ENCODE measurements at places on chromosomes 5 and 9.
A peak's percentile ranks its signal among the peaks of the same experiment; 100 is the strongest.

DNA sequence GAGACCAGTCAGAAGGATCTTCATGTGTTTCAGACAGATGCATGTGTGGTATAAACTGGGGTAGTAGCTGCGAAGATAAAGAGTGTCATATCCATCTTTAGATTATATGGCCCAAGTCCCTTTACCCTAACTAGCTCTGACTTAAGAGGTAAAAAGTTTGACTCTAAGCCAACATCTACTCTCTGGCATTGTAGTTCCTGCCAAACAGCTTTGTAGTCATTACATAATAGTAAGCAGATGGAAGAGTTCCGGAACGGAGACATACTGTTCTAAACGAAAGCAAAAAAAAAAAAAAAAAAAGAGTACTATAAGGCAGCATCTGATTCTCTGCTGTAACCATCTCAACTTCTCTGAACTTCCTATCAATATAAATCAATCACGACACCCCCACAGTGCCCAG is 48.8 kb downstream of the CEMIP2 start:
- no peak for DNase-seq

DNA sequence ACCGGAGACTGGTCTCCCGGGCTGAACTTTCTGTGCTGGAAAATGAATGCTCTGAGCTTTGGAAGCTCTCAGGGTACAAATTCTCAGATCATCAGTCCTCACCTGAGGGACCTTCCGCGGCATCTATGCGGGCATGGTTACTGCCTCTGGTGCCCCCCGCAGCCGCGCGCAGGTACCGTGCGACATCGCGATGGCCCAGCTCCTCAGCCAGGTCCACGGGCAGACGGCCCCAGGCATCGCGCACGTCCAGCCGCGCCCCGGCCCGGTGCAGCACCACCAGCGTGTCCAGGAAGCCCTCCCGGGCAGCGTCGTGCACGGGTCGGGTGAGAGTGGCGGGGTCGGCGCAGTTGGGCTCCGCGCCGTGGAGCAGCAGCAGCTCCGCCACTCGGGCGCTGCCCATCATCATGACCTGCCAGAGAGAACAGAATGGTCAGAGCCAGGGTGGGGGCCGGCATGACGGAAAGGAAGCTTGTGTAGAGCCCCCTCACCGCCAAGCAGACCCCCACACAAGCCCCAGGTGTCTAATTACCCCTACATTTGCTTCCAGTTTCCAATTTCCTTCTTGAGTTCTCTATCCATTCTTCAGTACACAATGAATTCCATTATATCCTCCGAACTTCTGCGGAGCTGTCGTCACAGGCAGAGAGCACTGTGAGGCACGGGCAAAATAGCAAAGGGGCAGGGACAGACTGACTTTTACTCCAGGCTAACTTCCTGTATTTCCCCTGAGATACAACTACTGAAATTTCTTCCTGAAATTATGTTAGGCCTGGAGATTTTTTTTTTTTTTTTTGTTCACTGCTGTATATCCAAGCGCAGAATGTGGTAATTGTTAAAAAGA is 23.2 kb downstream of the CDKN2A start:
- DNase-seq, result no peak

DNA sequence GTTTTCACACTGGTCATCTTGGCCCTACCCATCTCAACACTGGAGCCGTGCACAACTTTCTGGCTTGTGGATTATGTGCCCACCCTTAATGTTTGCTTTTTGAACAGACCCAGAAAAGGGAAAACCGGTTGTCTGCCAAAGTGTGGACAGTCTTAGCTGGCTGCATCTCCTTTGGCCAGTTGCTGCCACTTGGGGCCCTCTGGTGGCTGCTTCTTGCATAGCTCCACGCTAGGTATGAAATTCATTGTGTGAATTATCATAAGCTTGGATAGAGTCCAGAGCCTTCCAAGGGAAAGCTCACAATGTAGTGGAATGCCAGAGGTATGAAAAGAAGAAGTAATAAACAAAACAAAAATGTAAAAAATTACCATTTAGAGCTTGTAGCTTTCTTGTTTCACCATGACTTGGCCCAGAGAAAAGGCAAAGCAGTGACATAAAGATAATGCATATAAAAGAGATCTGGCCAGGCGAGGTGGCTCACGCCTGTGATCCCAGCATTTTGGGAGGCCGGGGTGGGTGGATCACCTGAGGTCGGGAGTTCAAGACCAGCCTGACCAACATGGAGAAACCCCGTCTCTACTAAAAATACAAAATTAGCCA is 12.5 kb upstream of the SLC36A3 start:
- peak; percentile 31 for DNase-seq

GRCh38 chr9:107504585-107505455 is 15.3 kb upstream of the KLF4 start:
- no peak for DNase-seq

- no peak for DNase-seq
These were observed 24.6 kb downstream of the TRAF2 start for GRCh38 chr9:136910901-136911245.

DNA sequence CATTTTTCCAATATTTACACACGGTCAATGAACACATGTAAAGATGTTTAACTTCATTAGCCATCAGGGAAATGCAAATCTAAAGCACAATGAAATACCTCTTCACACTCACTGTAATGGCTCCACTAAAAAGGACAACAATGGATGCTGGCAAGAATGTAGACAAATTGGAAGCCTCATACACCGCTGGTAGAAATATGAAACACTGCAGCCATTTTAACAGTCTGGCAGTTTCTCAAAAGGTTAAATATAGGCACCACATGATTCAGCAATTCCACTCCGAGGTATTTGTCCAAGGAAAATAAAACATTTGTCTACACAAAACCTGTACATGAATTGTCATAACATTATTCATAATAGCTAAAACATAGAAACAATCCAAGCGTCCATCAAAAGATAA is 20.0 kb downstream of the RNF145 start:
- DNase-seq, result no peak

DNA sequence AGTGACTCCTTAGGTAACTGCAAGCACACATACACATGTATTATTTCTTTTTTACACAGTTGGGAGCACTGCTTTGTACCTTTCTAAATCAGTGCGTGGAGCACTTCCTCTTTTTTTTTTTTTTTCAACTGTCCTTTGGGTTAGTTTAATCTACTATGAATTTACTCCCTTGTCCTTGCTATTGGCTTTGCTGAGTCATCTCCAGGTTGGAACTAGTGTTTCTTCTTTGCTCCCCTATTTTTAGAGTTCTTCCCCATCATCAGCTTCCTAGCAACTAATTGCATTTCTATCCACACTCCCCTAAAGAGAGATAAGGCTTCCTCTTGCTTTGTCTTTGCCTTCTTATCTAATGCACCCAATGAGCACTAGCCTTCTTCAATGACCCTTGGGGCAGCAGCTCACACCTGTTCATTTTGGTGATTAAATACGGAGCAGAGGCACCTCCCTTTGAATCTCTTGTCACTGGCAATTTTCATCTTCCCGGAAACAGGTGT is 24.3 kb downstream of the S100Z start:
- DNase-seq, result no peak

DNA sequence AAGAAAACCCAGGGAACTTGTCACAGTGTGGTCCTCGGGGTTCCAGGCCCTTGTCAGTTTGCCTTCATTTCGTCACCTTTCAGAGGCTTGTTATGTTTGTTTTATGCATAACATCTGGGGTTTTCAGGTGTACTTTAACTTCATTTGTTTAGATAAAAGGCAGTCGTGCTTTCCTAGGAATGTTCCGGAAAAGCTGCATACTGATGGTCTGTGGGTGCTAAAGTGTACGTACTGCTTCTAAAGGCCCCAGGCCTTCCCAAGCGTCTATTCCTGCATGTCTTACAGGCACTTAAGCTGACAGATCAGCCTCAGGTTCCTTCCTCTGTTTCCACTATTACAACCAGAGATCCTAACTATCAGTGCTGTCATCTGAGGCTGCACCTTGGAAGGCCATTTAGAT is 95.6 kb upstream of the ANKH start:
- DNase-seq, result no peak

- DNase-seq, result no peak
These were observed 52.3 kb downstream of the NLN start for GRCh38 chr5:65774346-65774745.

- peak; percentile 75 for DNase-seq
These were observed 59.5 kb downstream of the HSPA4 start for GRCh38 chr5:133111299-133111698.

DNA sequence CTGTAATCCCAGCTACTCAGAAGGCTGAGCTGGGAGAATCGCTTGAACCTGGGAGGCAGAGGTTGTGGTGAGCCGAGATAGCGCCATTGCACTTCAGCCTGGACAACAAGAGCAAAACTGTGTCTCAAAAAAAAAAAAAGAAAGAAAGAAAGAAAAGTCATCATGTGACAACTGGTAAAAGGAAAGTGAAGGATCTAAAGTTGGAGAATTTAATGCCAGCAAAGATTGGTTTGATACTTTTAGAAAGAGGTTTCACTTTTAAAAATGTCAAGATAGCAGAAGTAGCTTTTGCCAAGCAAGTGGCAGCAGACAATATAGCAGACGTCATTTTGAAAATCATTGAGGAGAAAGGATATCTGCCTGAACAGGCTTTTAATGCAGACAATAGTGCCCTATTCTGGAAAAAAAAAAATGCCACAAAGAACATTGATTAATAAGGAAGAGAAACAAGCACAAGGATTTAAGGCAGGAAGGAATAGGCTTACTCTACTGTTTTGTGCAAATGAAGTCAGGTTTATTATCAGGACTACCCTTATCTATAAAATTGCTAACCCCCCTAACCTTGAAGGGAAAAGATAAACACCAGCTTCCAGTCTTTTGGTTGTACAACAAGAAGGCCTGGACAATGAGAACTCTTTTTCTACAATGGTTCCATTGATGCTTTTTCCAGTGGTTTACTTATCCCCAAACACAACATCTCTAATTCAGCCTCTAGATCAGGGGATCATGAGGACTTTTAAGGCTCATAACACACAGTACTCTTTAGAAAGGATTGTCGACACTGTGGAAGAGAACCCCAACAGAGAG is 12.0 kb downstream of the PKD2L2 start:
- DNase-seq, result no peak

GRCh38 chr9:7405924-7406604 is 393.5 kb downstream of the DMAC1 start:
- DNase-seq, result no peak

DNA sequence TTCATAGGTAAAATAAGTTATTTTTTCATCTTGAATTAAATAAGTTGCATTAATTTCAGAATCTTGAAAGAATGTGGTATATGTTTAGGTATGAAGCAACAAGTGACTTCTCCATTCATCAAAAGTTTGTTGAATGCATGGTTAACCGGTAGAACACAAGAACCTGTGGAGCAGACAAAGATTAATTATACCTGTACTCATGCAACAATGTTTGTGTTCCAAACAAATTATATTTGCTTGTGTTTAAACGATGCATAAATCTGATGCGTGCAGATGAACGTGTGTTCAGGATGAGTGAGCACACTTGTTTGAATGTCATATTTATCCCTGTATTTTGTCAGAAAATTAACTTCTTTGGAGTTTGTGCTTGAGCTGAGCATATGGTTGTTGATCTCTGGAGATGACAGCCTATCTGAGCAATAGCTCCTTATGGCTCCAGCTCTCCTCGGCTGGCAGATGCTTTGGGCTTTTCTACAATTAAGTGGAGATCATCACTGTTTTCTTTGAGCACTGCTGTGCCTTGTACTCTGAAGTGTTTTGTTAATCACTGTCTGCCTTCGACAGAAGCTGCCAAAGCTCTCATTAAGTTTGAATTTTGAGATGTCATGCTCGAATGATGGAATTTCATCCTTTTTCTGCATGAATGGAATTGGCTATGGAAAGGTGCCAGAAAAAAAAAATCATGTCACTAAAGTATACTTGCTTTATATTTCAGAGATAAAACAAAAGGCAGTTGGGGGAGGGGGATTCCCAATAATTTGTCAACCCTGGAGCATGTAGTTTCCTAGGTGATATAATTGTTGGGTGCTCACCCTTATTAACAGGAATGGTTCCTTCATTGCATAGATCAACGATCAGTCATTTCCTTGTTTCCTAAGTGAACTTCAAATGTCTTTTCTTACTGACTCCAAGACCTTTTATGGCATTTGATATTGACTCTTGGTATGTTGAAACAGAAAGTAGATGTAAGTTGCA is 502.5 kb upstream of the ARRDC3 start:
- no peak for DNase-seq

GRCh38 chr5:87300744-87301143 is 33.1 kb downstream of the RASA1 start:
- no peak for DNase-seq

- DNase-seq, result no peak
These were observed 2.8 kb upstream of the NOL6 start for GRCh38 chr9:33476503-33476902.

- DNase-seq, result peak; percentile 25
These were observed 608 bp downstream of the ENTR1 start for GRCh38 chr9:136409557-136410455.

DNA sequence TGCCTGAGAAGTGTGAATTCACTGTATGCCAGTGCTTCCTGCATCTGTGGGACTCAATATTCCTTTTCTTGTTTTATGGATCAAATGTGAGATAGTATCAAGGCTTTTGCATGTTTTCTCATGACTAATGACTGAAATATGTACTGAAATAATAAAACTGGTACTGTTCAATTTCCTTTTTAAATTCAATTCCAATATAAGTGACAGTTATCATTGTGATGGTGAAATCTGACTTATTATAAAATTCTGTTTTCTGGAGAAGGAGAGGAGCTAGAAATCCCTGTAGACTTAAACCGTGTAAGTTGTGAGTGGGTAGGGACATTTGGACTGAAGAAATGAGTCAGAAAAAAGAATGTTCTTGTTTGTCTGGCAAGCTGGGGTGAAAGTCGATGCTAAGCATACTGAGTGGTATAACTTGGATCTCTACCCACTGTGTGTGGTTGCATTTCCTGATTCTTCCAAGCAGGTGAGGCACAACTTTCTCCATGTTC is 245.2 kb downstream of the EFNA5 start:
- no peak for DNase-seq

DNA sequence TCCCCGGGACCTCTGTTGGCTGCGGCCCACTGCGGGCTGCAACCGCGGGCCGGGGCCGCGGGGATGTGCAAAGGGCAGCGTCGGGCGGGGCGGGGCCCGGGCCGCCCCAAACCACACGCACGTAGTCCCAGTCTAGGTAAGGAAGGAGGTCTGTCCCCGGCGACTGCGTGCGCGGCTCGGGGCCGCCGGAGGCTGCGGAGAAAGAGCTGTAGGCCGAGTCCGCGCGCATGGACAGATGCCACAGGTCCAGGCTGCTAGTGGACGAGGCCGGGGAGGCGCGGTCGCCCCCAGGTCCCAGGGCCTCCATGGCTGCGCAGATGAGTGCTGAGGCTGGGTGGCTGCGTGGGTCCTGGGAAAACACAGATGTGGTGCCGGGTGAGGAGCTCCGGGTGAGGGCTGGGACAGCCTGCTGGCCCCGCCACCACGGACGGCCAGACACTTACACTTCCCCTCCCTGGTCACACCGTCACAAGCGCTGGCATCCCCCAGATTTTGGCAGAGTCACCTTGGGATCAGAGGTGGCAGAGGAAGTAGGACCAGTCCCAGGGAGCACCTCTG is 4.5 kb downstream of the SHROOM1 start:
- DNase-seq, result no peak

GRCh38 chr5:161001604-161002003 is 149.6 kb upstream of the ATP10B start:
- DNase-seq, result no peak

GRCh38 chr9:109328978-109329637 is 8.2 kb upstream of the EPB41L4B start:
- no peak for DNase-seq
